ENCODE measurements at places on chromosomes 4 and X. TPM values are rescaled to one million over a fixed set of nuclear protein-coding genes. Genes with fewer than 3 reads are reported as not detected.
A peak's percentile ranks its signal among the peaks of the same experiment; 100 is the strongest.

DNA sequence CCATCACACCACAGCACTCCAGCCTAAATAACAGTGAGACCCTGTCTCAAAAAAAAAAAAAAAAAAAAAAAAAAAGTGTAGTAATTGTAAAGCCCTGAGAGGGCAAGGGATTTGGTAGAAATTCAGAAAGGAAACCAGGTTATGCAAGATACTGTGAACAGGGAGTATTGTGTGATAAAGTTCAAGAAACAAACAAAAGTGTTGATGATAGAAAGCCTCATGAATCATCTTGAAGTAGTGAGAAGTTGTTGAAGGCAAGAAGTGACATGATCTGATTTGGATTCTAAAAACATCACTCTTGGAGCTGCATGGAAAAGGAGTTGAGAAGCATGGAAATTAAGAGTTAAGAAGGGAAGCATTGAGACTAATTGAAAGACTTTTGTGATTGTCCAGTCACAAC is 102.2 kb downstream of the RAP1GDS1 start:
- no peak for DNase-seq

DNA sequence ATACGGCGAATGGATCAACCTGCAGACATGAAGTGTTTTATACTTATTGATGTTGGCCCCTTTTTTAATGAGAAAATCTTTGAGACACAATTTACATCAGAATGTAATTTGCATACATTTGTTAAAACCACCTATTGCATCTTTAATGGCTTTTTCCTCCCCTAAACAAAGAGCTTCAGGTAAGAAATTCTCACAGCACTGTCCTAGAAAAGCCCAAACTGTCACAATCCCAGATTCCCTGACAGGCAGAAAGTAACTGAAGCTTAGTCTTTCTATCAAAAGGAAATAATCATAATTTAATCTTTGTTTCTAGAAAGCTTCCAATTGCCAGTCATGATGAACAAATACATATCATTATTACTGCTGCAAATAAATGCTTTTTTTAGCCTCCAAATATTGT is 407.9 kb downstream of the TMA16 start:
- no peak for DNase-seq

GRCh38 chrX:140177821-140178220 is 212.5 kb upstream of the CXorf66 start:
- no peak for DNase-seq

- DNase-seq: no peak
Observed at GRCh38 chr4:175414602-175415001, 397.5 kb downstream of the GPM6A start.

DNA sequence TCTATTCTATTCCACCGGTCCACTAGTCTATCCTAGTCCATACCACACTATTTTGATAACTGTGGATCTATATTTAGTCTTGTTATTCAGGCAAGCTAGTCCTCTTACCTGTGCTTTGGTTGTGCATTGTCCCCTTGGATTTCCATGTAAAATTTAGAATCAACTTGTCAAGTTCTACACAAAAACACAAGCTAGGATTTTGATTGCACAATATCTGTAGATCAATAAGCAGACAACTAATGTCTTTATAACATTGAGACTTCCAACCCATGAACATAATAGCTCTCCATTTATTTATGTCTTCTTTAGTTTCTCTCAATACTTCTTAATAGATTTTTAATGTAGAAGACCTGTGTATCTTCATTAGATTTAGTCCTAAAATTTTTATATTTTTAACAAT is 10.2 kb upstream of the BBS12 start:
- DNase-seq: no peak

- DNase-seq: no peak
Observed at GRCh38 chr4:174650711-174651355, 128.5 kb upstream of the HPGD start.

The STARD8 gene
- total RNA-seq: 18.3 TPM

The PSAPL1 gene
- total RNA-seq: 0.48 TPM

The ATP2B3 gene
- not detected for total RNA-seq

DNA sequence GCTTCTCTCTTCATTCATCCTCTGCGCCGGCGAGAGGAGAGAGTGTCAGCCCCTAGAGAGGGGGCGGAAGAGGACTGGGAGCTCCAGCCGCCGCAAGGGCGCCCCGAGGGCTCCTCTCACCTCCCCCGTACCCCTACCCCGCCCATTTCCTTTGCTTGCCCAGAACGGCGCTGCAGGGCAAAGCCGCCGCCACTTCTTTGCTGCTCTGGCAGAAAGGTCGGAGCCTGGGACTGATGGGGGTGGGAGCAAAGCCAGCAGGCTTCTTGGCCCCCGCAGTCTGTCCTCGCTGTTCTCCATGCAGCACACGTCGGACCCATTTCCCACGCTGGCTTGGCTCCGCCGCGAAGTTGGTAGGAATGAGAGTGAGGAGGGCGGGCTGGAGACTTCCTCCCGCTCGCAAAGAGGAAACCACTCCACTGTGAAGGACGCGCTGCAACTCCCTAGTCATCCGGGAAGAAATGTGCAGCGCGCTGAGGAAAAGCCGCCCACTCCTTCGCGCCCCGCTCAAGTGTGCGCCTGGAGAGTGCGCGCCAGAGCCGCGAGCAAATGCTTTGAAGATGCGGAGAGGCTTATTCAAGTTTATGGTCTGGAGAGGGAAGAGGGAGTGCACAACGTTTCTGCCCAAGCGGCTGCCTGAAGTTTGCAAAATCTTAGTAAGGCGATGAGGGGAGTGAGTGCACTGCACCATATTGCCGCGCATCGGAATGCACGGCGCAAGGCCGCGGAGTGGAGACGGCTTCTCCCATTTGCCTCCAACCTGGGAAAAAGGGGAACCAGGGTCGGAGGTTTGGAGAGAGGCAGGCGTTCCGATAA is 2.8 kb upstream of the PCDH7 start:
- DNase-seq: no peak

GRCh38 chr4:56426273-56426672 is 9.1 kb downstream of the PPAT start:
- DNase-seq: no peak

The PRAF2 gene
- 7.8 TPM for total RNA-seq

- DNase-seq: no peak
Observed at GRCh38 chr4:169124661-169125060, 114.6 kb upstream of the CBR4 start.

- no peak for DNase-seq
Observed at GRCh38 chr4:80073473-80074008, 512 bp upstream of the ANTXR2 start.

The VEGFC gene
- total RNA-seq: 30.6 TPM

The SULT1E1 gene
- total RNA-seq: not detected

- no peak for DNase-seq
Observed at GRCh38 chrX:5716666-5717065, 512.0 kb downstream of the NLGN4X start.

- DNase-seq: no peak
Observed at GRCh38 chr4:26873391-26874026, 12.9 kb downstream of the STIM2 start.

- DNase-seq: no peak
Observed at GRCh38 chrX:11073381-11073780, 37.8 kb upstream of the HCCS start.

- no peak for DNase-seq
Observed at GRCh38 chr4:70802928-70803580, 36.6 kb downstream of the GRSF1 start.

The ASMTL gene
- 27.3 TPM for total RNA-seq

DNA sequence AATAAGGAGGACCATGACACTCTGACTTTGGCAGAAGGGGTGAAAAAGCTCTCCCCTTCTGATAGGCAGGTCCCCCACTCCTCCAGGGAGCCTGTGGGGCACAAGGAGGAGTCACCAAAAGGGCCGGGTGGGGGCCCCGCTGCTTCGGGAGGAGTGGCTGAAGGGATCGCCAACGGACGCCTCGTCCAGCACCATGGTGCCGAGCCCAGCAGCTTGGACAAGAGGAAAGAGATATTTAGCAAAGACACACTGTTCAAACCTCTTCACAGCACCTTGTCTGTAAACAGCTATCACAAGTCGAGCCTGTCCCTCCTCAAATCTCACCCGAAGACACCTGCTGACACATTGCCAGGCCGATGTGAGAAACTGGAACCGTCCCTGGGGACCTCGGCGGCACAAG is 105.6 kb downstream of the STOX2 start:
- no peak for DNase-seq

The FGFBP2 gene
- 10.2 TPM for total RNA-seq

GRCh38 chrX:1423215-1423614 is 29.5 kb downstream of the ASMTL start:
- DNase-seq: no peak

DNA sequence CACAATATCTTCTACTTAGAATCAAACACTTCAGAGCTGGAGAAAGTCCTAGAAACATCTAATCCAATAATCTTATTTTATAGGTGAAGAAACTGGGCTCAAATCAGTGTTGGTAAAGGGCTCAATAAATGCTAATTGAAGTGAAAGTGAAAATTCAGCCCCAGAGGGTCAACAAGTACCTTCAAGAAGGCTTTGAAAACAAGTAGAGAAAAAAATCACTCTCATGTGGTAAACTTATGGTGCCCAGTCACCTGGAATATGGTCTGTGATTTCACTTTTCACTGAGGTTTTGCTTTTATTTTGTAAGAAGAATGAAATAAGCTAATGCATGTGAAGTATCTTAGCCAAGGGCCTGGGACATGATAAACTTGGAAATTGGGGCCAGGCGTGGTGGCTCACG is 29.1 kb upstream of the EIF4E start:
- no peak for DNase-seq

GRCh38 chrX:10722851-10723250 is 102.5 kb upstream of the MID1 start:
- peak; percentile 45 for DNase-seq

The SPACA5 gene
- total RNA-seq: not detected

DNA sequence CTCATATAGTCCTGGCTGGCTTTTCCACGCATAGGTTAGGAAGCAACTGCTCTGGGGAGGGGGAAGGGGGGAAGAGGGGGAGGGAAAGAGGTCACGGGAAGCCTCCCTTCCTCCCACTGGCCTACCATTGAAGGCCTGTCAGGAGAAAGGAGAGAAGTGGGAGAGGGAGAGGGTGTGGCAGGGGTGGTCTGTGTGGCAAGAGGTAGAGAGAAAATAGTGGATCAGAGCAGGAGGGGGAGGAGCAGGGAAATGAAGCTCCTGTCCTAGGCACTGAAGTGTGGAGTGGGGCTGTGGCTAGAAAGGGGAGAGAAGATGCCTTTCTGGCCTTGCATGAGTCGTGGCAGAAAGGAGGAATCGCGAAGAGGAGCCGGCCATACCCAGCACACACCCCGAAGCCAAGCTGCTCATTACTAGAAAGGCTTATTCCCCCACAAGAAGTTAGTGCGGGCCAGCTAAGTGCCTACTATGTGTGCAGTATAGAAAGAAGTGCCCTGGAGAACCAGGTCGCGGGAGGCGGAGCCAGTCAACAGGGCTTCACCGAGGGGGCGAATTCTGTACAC is 1.1 kb upstream of the TMEM164 start:
- no peak for DNase-seq

- DNase-seq: no peak
Observed at GRCh38 chr4:8269535-8270417, at the start of gene HTRA3. Gene HTRA3, plus strand, starts transcription at chr4:8269754. Its CDS starts 215 bp downstream, at chr4:8269969.

Measured in omental fat pad (tissue), 4 donors.